ENCODE measurements at places on chromosomes 7 and 10. TPM values are rescaled to one million over a fixed set of nuclear protein-coding genes. Genes with fewer than 3 reads are reported as not detected.

NUTM2D gene
- 2.3 TPM for total RNA-seq

UPF2 gene
- total RNA-seq = 34.1 TPM

DNA sequence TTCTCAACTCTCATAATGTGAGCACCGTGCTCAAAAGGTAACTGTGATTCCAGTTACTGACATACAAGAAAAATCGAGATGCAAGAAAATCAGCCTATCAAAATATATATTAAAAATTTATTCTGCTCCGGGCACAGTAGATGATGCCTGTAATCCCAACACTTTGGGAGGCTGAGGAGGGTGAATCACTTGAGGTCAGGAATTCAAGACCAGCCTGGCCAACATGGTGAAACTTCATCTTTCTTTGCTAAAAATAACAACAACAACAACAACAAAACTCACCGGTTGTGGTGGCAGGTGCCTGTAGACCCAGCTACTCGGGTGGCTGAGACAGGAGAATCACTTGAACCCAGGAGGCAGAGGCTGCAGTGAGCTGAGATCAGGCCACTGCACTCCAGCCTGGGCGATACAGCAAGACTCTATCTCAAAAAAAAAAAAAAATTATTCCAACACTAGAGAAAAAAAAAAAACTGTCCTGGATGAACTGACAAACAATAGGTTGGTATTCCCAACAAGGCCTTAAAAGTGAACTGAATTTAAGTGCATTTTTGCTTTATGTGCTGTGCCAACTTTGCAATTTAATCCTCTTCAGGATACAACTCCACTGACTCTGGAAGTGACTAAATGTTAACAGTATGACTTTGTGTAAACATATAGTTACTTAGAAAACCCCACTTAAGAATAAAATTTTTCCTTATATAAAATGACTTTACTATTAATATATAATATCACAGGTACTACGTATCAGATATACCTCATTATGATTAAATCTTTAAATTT is 51.1 kb downstream of the JMJD1C start:
- DNase-seq = no peak

MINDY4 gene
- total RNA-seq = 3.1 TPM

- DNase-seq = no peak
Observed at GRCh38 chr10:4720463-4720862, 105.5 kb upstream of the AKR1E2 start.

- DNase-seq = no peak
Observed at GRCh38 chr7:37332243-37333016, 116.2 kb downstream of the ELMO1 start.

OR2A5 gene
- not detected for total RNA-seq

DNA sequence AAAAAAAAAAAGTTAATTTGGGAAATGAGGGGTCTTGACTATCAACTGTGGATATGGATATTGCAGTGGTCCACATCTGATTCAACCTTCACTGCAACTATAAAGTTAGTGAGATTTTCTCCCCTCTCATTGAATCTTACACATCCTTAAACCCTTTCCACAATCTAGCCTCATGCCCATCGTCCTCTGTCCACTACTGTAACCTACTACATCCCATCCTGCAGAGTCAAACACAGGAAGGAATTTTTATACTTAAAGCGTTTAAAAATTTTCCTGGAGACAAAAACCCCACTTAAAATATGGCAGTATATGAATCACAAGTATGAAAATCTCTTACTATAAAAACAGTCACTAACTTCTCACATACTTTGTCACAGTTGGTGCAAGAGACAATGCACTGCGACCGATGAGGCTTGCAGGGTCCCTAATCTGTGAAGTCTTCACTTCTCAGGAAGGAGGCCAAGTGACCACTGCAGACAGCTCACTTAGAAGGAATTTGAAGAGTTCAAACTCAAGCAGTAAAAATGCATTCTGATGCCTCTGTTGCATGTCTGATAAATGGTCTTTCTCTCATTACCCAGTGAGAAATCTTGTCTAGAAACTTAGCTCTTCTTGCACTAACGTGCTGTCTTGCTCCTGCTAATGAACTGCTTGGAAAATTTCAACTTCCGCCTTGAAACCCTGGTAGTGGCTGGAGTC is 50.3 kb upstream of the ST8SIA6 start:
- no peak for DNase-seq

HOGA1 gene
- total RNA-seq = 0.79 TPM

DNA sequence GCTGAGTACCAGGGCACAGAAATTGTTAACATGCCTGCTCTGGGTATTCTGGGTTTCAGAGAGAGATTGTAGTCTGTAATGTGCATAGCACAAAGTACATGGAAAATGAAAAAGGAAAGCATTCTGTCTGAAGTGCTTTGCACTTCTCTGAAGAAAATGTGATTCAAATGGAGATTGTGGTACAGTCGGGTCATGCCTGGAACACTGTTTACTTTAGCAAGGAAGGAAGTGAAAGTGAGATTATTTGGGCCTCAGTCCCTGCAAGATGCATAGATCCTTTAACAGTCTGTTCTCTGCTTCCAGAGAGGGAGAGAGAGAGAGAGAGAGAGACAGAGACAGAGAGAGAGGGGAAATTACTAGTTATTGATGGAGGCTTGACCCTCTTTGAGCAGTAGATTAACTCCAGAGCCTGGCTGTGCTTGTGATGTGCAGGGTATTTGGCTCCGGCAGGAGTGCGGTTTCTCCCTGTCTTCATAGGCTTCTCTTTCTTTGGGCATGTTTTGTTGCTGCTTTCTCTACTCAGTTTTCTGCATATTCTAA is 5.4 kb downstream of the VWC2 start:
- no peak for DNase-seq

SH2D4B gene
- not detected for total RNA-seq

- no peak for DNase-seq
Observed at GRCh38 chr7:5692845-5693278, 88.6 kb downstream of the RNF216 start.

DNA sequence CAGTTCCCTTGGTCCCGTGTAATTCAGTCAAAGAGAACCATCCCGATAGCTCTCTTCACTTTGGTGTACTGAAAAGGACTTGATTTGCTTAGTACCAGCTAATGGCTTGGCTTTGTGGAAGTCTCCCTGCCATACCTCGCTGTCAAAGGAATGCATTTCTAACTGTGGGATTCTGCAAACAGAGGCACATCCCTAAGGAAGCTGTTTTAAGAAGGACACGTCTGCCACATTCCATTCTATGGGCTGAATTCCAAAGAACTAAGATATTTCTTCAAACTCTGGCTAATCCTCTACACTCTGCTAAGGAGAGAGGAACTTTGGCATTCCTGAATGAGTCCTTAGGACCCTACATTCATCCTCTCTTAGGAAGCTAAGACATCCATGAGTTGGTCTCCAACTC is 327.9 kb downstream of the SFMBT2 start:
- DNase-seq = no peak

ELFN1 gene
- total RNA-seq = 3.7 TPM

GRCh38 chr10:72330069-72330426 is 24.7 kb downstream of the DNAJB12 start:
- no peak for DNase-seq

- peak; percentile 92 for DNase-seq
Observed at GRCh38 chr10:95183271-95184230, 10.5 kb upstream of the ACSM6 start.

DNA sequence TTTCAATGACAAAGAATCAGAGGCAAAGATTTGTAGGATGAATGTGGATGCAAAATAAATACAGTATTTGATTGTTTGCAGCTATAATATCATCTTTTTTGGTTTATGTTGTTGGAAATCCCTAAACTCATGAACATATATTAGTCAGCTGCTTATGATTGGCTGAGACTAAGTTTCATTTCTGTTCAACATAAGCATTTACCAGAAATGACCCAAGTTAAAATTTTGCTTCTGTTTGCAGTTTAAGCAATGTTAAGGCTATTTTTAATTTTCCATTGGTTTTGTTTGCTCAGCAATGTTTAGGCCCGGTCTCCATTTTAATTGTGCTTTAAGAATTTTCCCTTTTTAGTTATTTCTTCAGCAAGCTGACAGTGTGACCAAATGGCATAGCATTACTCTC is 22.0 kb downstream of the GIMAP6 start:
- no peak for DNase-seq

DNA sequence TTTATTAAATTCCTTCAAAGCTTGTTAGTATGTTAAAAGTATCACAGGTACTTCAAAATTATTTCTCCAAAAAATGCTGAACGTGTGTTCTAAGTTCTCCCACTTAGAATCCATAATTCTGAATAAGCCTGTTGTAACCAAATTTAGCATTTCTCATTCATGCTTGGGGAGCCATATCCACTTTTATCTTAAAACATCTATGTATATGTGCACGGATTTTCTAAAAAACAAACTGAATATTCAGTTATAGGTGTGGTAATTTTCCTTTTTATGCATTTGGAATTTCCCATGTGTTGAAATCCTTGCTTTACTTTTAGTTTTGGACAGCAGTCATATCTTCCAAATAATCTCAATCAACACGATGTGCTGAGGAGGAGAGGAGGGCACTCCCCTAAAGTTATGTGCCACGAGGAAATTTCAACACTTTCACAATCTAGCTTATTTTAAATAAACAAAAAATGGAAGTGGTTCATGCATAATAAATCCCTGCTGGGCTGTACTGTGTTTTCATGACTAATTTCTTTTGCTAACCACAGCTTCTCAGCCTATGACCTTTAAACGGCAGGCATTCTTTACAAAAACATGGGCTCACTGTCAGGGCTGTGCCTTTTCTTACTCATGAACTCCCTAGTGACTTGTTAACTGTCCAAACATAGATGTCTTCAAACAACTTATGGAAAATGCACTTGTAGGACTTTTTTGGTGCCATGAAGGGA is 380.3 kb upstream of the SEMA3C start:
- no peak for DNase-seq

GRCh38 chr10:88881922-88882645 is 2.0 kb downstream of the STAMBPL1 start:
- no peak for DNase-seq

DNA sequence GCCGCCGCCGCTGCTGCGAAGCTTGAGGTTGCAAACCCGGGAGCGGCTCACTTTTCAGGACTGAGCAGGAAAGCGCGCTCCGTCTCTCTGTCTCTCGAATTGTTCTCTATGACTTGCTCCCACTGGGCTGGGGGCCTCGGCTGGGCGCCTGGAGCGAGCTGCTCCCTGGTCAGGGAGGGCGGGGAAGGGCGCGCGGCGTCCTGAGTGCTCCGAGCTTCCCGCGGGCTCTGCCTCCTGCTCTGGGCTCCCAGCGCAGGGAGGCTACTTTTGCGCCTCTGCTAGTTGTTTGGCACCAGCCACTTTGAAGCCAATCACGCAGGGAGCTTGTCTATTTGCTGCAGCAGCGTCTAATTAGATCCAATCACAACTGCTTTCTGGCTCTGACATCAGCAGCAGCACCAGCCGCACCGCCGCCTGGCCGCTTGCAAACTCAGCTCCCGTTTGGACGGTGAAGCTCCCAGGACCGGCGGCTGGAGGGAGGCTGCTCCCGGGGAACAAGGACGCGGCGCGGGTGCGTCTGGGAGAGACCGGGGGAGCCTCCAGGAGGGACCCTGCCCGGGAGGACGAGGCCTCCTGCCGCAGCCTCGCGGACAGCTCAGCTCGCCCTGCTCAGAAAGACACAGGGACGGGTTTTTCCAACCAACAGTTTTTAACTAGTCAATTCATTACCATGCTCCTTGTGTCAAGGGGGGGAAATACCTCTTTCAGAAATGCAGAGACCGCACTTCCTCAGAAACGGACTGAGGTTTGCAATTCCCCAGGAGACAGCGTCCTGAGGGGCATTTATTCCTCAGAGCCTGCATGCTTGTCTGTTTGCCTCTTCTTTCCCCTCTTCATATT is at the start of gene ADARB2:
ADARB2 (minus strand) TSS at position 304 of the 840 bp plus-strand sequence.
- DNase-seq = peak; percentile 94

NUTM2A gene
- 0.83 TPM for total RNA-seq

- DNase-seq = no peak
Observed at GRCh38 chr7:113283861-113284260, 165.5 kb upstream of the SMIM30 start.

PRPS1L1 gene
- total RNA-seq = not detected

DNA sequence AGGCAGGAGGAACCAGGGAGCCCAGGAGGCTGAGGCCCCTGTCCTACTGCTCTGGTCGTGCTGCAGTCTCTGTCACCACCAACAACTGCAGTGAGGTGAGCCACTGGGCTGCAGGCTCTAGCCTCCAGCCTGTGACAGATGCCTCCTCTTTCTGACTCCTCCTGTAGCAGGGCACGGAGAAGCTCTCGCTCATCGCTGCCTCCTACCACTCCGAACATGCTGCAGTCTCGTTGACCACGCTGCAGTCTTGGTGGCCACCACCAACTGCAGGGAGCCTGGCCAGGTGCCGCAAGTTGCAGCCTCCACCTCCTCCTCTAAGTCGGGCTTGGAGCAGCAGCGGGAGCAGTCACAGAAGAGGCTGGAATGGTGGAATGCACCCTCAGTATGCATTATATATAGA is 22.1 kb upstream of the VOPP1 start:
- DNase-seq = peak; percentile 31

GRCh38 chr10:86400705-86401587 is 34.4 kb upstream of the GRID1 start:
- no peak for DNase-seq

TAS2R16 gene
- total RNA-seq = not detected

DNA sequence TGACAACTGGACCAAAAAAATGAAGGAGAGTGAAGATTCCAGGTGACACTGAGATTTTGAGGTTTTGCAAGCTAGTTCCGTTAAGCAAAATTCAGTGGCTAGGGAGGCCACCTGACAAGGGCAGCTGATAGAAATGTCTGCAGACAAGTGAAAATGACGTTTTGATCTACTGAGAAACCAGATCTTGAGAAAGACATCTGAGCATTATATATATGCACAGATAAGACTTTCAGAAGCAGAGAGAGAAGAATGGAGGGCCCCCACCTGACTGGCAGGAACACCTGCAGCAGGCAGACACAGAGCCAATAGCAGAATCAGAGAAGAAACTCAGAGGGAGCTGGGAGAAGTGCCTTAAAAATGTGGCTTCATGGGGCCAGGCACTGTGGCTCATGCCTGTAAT is 76.1 kb upstream of the LRGUK start:
- no peak for DNase-seq

GRCh38 chr7:101104193-101104713 is 19.0 kb downstream of the TRIM56 start:
- no peak for DNase-seq

GRCh38 chr7:26356929-26357798 is 65.5 kb downstream of the SNX10 start:
- no peak for DNase-seq

- no peak for DNase-seq
Observed at GRCh38 chr7:78794101-78794500, 659.4 kb downstream of the MAGI2 start.

ITPRIP gene
- total RNA-seq = 22.2 TPM

PIP gene
- not detected for total RNA-seq

GRCh38 chr10:86374664-86375063 is 8.1 kb upstream of the GRID1 start:
- DNase-seq = peak; percentile 23

GRCh38 chr10:90614631-90615030 is 243.2 kb downstream of the HTR7 start:
- no peak for DNase-seq

GRCh38 chr7:6278749-6279310 is 6.4 kb upstream of the CYTH3 start:
- DNase-seq = no peak

GRCh38 chr10:8049865-8050555 is 4.5 kb upstream of the GATA3 start:
- DNase-seq = peak; percentile 72

GRCh38 chr7:69597278-69598076 is 798 bp upstream of the AUTS2 start:
- DNase-seq = peak; percentile 63

GRCh38 chr10:33334153-33334804 is at the start of gene NRP1:
TSS of gene NRP1 (minus strand) at chr10:33334667. CDS start at chr10:33334382, 285 bp downstream.
- peak; percentile 29 for DNase-seq

- no peak for DNase-seq
Observed at GRCh38 chr10:84825330-84825729, 496.9 kb downstream of the CCSER2 start.
